NCI-H345 (cell line): ENCODE measurements at places on chromosomes 1 and 21.

DNA sequence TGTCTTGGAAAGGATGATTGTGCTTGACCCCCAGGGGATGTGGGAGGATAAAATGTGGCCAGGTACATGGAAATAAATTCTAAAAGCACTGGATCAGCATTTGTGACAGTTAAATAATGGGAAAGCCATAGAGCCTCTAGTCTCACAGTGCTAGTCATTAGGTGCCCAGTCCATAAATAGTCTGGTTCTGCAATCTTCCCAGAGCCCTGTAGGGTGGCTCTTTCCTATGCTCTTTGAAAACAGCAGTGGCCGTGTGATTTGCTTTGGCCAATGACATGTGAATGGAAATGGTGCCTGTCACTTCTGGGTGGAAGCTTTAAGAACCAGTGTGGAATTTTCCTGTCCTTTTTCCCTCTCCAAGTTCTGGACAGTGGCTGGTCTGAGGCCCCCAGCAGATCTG, 113.2 kb downstream of the TRABD2B start:
- no peak for DNase-seq

DNA sequence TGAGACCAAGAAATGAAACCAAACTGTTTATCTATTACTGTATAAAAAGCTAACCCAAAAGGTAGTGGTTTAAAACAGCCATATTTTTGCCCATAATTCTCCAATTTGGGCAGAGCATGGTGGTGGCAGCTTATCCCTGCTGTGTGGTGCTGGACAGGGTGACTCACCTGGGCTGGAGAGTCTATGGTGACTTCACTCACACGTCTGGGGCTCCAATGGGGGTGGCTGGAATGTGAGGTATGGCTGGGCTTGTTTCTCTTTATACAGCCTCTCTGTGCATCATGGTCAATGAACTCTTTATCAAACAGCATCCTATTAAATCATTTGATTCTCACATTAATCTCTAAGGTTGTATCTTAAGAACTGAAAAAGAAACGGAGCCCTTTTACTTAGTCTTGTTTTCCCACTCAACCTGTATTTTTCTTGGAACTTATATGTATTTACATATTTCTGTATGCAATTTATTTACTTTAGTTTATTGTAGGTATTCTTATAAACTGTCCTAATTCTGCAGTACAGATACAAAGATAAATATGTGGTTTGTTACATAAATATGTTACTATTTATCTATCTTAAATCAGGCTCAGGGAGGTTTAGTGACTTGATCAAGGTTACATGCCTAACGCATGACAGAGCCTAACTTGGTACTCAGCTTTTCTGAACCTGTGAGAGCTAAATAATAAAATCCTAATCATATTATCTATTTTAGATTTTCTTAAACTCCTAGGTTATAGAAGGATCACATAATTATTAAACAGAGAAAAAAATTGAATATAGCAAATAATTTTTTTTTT, 37.5 kb upstream of the WLS start:
- DNase-seq: no peak

- no peak for DNase-seq
Measured at GRCh38 chr1:202752774-202753173, 42.5 kb upstream of the SYT2 start.

GRCh38 chr1:232728507-232729263, 76.5 kb upstream of the MAP10 start:
- no peak for DNase-seq

DNA sequence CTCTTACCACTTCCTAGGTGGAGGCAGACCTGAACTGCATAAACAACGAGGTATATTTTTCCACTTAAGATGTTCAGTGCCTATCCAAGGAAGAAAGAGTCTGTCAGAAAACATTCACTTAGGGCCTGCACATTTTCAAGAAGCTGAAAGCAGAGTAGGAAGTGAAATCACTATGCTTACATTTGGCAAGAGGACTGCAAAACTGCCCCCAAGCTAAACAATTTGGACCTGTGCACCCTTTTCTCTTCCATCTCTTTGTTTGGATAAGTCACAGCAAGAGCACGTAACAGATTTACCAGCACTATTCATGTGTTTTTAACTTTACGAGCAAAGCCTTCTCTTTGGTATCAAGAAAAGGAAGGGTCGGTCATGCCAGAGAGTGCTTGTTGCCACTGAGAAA, 13.2 kb upstream of the BEND5 start:
- no peak for DNase-seq

- no peak for DNase-seq
Measured at GRCh38 chr1:228669242-228669585, 66.1 kb upstream of the RHOU start.

DNA sequence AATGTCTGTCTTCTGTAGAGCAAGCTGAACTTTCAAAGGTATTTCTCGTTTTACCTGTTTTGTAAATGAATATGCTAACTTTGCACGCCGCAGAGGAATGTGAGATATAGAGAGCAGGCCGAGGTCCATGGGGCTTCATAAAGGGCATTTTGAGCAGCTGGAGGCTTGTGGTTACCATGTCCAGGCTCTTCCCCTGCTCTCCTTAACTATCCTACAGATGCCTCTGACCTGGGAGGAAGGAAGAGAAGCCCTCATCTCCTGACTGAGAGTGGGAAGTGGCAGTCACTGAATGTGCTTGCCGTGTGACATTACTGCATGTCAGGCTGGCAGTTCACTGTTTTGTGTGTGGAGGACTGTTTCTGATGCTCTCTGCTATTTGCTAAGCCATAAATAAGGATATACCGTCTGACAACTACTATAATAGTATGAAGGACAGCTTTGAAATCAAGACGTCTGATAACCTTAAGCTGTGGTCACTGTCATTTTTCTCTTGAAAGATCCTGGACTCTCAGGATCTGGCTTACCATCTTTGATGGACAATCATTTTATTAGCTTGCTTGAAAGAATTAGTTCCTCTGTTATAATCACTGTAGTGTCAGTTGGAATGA, 92.2 kb downstream of the DYRK1A start:
- no peak for DNase-seq

- DNase-seq: no peak
Measured at GRCh38 chr21:17118638-17119384, 394.0 kb upstream of the CXADR start.

- peak; percentile 34 for DNase-seq
Measured at GRCh38 chr1:196380316-196380715, 227.9 kb downstream of the KCNT2 start.

GRCh38 chr1:68470388-68470970, 20.7 kb upstream of the RPE65 start:
- DNase-seq: no peak
